ENCODE measurements at places on chromosomes 5 and 9. TPM values are rescaled to one million over a fixed set of nuclear protein-coding genes. Genes with fewer than 3 reads are reported as not detected.

PBX3 gene
- 66.4 TPM for total RNA-seq

SLCO4C1 gene
- 0.29 TPM for total RNA-seq

DNA sequence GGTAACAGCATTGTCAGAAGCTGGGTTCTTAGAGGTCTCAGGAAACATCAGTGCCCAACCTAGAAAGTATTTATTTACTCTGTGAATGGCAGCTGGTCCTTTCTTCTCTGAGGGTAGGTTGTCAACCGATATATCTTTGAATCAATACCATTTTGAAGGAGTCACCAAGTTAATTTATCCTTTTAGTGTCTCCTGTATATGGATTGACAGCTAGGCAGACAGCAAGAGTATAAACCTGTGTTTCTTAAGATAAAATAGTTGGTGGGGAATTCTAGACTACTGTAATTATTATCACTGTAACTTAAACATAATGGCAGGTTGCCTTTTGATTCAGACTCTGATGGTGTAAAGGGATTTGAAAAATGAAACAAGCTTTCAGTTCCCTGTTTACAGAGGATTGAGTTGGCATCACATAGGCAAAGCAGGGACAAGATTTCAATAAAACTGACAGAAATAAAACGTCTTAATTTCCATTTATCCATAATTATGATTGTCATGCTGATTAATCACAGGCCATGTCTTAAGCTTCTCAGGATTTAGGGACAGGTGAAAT, 190.8 kb upstream of the HAPLN1 start:
- no peak for DNase-seq

GRCh38 chr5:147611483-147611882, 101.6 kb upstream of the DPYSL3 start:
- no peak for DNase-seq

RUSC2 gene
- 56.1 TPM for total RNA-seq

- DNase-seq, result no peak
Observed at GRCh38 chr9:134936346-134937163, 18.8 kb upstream of the FCN1 start.

VCAN gene
- 23.4 TPM for total RNA-seq

GRCh38 chr5:73274881-73275663, 102.1 kb downstream of the TMEM174 start:
- DNase-seq, result no peak

FAM151B gene
- 2.3 TPM for total RNA-seq

RBM27 gene
- total RNA-seq, result 20.8 TPM

IL5 gene
- total RNA-seq, result not detected

SHLD3 gene
- 1.9 TPM for total RNA-seq

SLC25A48 gene
- not detected for total RNA-seq

DNA sequence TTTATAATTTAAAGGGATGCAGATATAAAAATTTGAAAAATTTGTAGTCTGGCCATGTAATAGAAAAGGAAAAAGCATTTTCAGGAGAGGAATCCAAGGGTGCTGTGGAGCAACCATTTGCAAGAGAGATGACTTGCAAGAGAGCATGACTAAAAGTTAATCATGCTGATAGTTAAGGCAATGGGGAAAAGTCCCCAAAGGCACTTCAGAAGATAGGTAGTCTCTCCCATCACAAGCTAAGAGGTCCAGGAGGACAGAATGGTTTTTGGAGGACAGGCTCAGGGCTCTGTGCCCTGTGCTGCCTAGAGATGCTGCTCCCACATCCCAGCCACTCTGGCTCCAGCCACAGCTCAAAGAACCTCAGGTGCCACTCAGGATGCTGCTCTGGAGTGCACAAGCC, 38.8 kb downstream of the DNAJB5 start:
- no peak for DNase-seq

- DNase-seq, result no peak
Observed at GRCh38 chr5:59923465-59923864, 29.9 kb upstream of the PDE4D start.

DNA sequence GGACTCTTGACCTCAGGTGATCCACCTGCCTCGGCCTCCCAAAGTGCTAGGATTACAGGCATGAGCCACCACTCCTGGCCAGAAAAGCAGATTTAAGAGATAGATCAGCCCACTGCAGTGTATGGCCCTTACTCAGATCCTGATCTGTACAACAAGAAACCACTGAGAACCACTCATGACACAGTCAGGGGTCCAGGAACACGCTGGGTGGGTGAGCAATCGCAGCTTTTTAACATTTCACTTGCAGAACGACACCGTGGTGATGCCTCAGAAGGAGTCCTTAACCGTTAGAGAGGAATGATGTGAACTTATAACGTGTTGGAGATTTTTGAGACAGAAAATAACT, 45.3 kb upstream of the NSMF start:
- DNase-seq, result no peak

ENTREP1 gene
- total RNA-seq, result 26.1 TPM

DNA sequence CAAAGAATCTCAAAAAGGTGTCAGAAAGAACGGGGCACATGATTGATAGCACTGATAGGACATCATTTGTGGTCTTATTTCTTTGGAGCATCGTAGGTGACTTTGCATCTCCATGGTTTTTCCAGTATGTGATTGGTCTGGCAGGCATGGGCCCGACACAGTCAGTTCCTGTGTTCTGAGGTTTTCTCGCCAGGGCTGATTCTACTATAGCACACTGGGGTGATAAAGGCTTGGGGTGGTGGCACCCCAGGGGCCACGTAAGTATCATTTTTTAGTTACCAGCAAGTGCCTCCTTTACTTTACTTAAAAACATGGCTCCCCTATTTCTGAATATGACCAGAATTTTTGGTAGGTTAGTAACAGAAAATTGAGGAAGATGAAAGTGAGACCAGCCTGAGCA, 202.7 kb downstream of the RFK start:
- no peak for DNase-seq

DNA sequence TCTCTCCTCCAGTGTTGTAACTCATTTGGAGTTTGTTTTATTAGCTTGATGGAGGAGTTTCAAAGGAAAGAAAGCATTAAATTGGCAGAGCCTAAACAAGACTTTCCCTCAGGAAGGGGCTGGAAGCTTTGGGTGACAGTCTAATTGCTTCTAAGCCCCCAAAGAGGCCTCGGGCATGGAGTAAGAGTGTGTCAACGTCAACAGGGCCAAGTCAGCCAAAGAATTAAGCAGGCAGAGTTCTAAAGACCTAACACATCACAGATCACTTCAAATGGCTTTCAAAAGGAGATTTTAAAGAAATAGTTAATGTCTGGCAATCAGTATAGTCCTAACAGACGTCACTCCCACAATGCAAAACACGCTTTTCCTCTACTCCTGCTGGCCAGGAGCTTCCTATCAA, 234.5 kb downstream of the EFNA5 start:
- no peak for DNase-seq

IL33 gene
- total RNA-seq, result 12.2 TPM

LRRC70 gene
- total RNA-seq, result 0.37 TPM

GRCh38 chr9:87431837-87432236, 65.8 kb upstream of the DAPK1 start:
- no peak for DNase-seq

- DNase-seq, result peak; percentile 32
Observed at GRCh38 chr9:12774861-12775678, at the start of gene LURAP1L. LURAP1L (plus strand) TSS chr9:12775020; CDS start chr9:12775716, 696 bp downstream.

DNA sequence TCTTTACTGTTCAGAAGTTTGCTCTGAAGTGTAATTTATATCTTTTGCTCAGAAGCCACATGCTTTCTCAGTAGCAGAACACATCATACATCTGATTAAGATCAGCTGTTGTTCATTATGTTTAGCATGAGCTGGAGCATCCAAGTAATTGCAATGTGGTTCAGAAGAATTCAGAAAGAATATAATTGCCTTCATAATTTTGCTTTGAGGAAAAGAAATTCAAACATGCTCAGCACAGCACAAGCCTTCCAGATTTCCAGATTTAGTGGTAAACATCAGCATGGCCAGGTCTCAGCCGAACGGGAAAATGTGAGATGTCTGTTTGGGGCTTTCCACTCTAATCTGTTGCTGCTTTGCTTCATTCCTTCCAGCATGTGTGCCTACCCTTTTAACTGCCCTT, 65.9 kb downstream of the ITGA1 start:
- no peak for DNase-seq

- no peak for DNase-seq
Observed at GRCh38 chr5:82561797-82562196, 283.6 kb upstream of the RPS23 start.

DNA sequence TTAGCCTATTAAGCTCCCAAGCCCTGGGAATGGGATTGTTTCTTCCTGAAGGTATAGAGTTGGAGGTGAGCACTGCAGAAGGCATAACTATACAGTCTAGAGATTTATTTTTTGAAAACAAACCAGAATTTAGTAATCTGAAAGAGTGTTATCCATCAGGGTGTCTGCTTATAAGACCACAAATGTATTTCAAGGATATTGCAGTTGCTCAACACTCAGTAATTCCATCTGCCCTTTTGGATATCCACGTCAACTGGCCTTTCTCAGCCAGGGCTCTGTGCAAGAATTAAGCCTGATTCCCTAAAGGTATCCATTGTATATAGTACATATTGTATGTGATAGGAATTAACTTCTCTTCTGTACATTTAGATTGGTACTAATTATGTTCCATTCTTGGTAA, 15.0 kb upstream of the IL31RA start:
- DNase-seq, result no peak

PRRX2 gene
- 0.50 TPM for total RNA-seq

GRCh38 chr5:40904994-40905306, 4.3 kb upstream of the C7 start:
- no peak for DNase-seq

RASEF gene
- total RNA-seq, result 0.06 TPM

NR4A3 gene
- 1.5 TPM for total RNA-seq

LIX1 gene
- not detected for total RNA-seq

Data from heart left ventricle (tissue), 16 donors.